CD4-positive, alpha-beta T cell treated with Interleukin-10 for 1 hour (primary cell): ENCODE measurements at places on chromosomes 2 and 18.

GRCh38 chr2:182081602-182082260 is 96.1 kb downstream of the PPP1R1C start:
- DNase-seq: no peak

DNA sequence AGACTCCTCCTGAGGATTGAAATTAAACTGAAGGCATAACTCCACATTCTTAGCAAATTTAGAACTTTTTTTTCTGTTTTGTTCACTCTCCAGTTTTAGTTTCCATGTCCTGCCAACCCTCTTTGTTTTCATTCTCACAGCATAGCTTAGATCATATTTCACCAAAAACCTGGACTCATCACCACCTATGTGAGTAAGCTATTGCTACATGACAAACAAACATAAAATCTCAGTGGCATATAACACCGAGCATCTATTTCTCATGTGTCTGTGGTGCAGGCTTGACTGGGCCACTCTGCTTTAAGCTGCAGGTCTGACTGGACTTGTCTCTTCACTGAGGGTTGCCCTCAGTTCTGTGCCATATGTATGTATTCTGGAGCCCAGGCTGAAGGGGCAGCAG is 385.2 kb downstream of the ARHGAP15 start:
- DNase-seq: no peak

DNA sequence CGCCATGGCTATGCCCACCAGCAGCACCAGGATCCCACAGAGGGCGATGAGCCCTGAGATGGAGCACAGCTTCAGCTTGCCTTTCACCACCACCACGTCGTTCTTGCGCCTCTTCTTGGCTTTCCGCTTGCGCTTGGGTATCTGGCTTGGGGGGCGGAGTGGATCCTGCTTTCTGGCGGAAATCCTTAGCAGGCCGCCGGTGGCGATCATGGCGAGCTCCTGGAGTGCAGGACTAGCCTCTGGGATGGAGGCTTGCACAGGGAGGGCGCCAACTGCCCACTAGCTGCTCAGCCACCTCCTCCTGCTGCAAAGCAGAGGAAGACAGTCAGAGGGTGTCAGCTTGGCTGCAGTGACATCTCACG is 3.5 kb downstream of the TMEM200C start:
- no peak for DNase-seq

- no peak for DNase-seq
Measured at GRCh38 chr2:233101816-233102215, 41.7 kb downstream of the INPP5D start.

GRCh38 chr2:76599732-76600368 is 889.1 kb upstream of the GCFC2 start:
- no peak for DNase-seq

- no peak for DNase-seq
Measured at GRCh38 chr2:240435948-240436682, 652 bp downstream of the GPC1 start.

- no peak for DNase-seq
Measured at GRCh38 chr18:36028859-36029258, 38.5 kb downstream of the RPRD1A start.

DNA sequence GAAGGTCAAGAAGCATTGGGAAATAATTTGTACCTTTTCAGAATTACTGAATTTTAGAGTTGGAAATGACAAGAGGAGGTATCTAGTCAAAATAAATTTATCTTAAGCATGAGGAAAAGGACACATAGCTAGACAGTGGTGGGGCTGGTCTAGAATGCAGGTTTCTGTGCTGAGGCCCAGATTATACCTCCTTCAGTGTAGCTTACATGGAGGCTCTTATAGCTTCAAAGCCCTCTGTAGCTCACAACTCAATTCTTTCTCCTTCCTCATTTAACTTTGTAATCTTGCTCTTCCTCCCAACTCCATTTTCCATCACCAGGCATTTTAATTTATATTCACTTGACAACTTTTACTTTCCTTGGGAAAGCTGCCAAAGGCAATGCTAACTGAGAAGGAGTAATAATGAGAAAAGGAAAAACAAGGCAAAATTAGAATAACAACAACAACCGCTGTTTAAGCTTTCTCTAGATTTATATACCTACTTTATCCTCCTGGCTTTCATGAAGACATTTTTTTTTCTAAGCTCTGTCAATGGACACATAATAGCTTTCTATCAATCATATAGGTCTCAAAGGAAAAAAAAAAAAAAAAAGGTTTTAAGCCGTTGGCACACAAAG is 58.5 kb downstream of the CLHC1 start:
- DNase-seq: no peak

- DNase-seq: no peak
Measured at GRCh38 chr2:1137913-1138391, 187.3 kb downstream of the SNTG2 start.

DNA sequence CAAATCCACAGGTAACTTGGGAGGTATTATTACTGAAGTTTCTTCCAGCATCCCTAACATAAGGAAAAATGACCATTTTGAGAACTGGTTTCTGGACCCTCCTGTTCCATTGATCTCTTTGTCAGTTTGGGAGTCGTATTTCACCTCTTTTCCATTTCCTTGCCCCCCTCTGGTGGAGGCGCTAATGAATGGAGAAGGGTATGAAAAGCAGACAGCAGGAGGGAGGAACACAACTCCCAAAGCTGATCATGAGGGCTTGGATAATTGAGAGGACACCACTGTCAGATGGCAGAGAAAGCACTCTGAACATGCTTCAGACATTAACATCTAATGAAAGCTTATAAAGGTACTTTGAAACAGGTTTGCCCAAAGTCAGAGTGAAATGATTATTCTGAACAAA is 56.6 kb upstream of the TLK1 start:
- DNase-seq: no peak

GRCh38 chr2:235810846-235811245 is 317.0 kb downstream of the AGAP1 start:
- no peak for DNase-seq

DNA sequence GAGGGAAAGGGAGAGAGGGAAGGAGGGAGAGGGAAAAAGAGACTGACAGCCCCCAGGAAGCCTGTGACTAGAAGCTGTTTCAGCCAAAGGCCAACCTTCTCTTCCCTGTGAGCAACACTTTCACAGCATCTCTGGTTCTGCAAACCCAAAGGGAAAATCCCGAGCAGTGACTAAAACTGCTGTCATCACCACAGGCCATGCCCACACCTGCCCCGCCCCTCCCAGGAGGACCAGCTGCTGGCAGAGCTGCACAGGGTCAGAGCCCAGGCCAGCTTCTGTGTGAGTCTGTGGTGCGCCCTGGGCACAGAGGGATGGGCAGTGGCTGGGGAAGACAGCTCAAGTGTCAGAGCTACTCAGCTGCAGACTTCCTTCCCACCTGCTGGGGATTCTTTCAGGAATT is 64.9 kb upstream of the OTOS start:
- DNase-seq: no peak

GRCh38 chr18:74778191-74778847 is 180.6 kb downstream of the ZNF407 start:
- no peak for DNase-seq

DNA sequence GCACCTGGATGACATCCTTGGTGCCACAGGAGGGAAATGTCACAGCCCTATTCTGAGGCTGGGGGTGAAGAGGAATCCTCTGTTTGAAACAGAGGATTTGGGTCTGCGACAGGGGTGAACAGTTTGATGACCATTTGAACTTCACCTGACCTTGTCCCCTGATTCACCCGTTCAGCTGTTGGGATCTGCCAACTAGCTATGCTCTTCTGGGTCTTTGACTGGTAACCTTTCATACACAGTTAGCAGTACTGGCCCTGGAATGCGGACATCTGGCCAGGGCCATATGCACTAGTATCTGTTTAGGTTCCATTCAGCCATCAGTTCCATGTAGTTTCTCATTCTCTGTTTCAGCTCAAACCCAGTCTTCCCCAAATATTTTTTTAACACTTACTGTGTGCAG is 72.6 kb upstream of the MCFD2 start:
- no peak for DNase-seq

DNA sequence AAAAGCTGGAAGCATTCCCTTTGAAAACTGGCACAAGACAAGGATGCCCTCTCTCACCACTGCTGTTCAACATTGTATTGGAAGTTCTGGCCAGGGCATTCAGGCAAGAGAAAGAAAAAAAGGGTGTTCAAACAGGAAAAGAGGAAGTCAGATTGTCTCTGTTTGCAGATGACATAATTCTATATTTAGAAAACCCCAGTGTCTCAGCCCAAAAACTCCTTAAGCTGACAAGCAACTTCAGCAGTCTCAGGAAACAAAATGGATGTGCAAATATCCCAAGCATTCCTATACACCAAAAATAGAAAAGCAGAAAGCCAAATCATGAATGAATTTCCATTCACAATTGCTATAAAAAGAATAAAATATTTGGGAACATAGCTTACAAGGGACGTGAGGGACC is 11.1 kb downstream of the SLC8A1 start:
- no peak for DNase-seq

DNA sequence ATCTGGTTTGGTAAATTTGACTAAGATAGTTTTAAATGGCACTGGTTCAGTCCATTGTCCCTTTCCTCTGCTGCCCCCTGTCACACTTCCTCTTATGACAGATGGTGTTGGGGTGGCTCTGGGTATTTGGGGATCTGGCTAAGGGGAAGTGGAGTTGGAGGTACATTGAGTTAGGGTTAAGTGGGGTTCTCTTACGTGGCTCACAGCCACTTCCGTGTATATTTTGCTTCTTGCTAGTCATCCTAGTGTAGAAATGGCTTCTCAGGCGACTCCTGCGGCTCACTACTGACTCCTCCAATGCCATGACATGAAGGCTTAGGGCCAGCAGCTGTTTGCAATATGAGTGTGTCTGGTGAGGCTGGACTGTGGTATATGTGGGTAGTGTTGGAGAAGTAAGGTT is 187.0 kb downstream of the HAUS1 start:
- DNase-seq: no peak

GRCh38 chr2:186429104-186429503 is 57.0 kb upstream of the ZC3H15 start:
- no peak for DNase-seq

- no peak for DNase-seq
Measured at GRCh38 chr2:179036353-179036905, 13.5 kb downstream of the CCDC141 start.

GRCh38 chr18:11517704-11518103 is 91.7 kb upstream of the SLC35G4 start:
- DNase-seq: no peak

DNA sequence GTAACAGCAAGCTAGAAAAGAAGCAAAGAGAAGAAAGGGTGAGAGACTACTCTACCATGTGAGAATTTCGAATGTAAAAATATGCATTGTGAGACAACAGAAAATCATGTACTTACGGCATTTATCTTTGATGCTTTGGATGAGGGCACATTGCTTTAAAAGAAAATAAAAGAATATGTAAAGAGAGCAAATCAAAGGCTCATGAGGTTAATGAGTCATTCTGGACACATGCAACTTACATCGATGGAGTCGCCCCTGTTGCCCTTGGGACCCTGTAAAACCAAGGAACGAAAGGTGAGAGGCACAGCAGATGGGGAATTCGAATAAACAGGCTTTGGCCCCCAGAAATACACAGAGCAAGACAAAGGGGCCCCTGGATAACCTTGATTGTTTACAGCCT is 69.0 kb downstream of the COL6A3 start:
- no peak for DNase-seq

DNA sequence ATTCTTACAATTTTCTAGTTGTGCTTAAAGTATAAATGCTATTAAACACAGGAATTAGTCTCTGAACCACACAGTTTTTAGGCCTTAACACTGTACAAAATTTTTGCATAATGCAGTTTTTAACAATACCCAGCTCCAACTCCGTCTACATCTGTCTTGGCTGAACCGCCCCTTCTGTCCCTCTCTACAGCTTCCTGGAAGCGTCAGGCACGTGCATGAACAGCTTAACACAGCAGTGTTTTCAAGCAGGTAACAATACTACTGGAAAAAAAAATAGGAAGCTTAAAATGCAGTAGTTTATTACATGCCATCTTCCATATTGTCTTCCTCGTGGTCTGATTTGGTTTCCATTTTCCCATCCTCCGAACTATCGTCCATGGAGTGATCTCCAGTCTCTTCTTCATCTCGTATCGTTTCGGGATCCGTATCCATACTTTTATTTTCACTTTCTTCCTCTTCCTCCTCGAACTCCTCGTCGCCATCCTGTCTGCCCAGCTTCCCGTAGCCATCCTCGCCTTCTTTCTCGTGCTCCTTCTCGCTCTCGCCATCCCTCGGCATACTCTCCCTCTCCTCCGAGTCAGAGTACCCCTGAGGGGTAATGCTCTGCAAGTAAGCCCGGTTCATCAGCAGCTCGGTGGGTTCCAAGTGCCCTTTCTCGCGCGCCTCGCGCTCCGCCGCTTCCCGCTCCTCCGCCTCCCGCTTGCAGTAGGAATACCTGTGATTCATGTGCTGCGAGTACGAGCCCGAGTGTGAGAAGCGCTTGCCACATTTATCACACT is 130.6 kb downstream of the ZEB2 start:
- DNase-seq: no peak

DNA sequence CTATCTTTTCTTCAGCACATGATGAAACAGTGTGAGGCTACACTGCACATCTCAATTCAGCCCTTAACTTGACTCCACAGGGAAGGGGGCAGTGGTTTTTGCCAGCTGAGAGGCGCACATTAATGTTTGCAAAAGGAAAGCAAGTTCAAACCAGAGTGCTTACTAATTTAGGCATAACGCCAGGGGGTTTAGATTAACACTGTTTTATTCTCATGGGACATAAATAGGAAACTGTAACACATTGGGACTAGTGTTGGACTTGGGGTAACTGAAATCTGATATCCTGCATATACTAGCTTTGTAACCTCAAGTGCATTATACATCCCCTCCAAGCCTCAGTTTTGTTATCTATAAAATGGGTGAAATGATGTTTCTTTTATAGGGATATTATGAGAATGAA is 821.2 kb upstream of the ID2 start:
- no peak for DNase-seq

DNA sequence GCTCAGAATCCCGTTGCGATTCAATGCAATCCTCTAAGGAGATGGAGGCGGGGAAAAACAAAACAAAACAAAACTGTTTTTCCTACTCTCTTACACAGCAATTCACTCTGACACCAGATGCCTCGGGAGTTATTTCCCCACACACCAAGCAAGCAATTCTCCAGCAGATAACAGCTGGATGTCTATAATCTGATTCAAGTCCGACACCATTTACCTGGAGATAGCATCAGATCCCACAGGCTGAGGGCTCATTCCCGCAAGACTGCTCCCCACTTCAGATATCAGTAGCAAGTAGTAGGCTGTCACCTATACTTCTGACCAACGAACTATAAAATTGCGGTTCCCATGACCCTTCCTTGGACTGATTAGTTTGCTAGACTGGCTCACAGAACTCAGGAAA is 58.7 kb downstream of the DTNB start:
- DNase-seq: no peak

- peak; percentile 26 for DNase-seq
Measured at GRCh38 chr2:121080013-121080772, 204.8 kb downstream of the TFCP2L1 start.

DNA sequence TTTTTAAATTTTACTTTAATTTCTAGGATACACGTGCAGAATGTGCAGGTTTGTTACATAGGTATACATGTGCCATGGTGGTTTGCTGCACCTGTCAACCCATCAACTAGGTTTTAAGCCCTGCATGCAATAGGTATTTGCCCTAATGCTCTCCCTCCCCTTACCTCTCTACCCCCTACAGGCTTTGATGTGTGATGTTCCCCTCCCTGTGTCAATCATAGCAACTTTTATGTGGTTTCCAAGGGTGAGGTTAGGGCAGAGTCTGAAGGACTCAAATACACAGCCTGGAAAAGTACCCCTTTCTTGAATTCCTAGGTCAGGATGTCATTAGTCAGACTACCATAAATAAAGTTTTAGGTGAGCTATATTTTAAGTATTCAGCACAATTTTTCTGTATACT is 31.1 kb upstream of the MYT1L start:
- DNase-seq: no peak

- no peak for DNase-seq
Measured at GRCh38 chr2:217049956-217050355, 190.1 kb upstream of the TNP1 start.

- no peak for DNase-seq
Measured at GRCh38 chr2:151933266-151933804, 105.1 kb upstream of the ARL5A start.
